ENCODE measurements at places on chromosomes 4 and X.

- no peak for DNase-seq
These were observed 39.4 kb downstream of the STIM2 start for GRCh38 chr4:26899991-26900390.

- DNase-seq, result no peak
These were observed 33.6 kb downstream of the SETD7 start for GRCh38 chr4:139522457-139522856.

- DNase-seq, result no peak
These were observed 1548.7 kb downstream of the PCDH7 start for GRCh38 chr4:32268863-32269262.

GRCh38 chrX:11533199-11533651 lies 132.5 kb downstream of the ARHGAP6 start:
- peak; percentile 60 for DNase-seq

DNA sequence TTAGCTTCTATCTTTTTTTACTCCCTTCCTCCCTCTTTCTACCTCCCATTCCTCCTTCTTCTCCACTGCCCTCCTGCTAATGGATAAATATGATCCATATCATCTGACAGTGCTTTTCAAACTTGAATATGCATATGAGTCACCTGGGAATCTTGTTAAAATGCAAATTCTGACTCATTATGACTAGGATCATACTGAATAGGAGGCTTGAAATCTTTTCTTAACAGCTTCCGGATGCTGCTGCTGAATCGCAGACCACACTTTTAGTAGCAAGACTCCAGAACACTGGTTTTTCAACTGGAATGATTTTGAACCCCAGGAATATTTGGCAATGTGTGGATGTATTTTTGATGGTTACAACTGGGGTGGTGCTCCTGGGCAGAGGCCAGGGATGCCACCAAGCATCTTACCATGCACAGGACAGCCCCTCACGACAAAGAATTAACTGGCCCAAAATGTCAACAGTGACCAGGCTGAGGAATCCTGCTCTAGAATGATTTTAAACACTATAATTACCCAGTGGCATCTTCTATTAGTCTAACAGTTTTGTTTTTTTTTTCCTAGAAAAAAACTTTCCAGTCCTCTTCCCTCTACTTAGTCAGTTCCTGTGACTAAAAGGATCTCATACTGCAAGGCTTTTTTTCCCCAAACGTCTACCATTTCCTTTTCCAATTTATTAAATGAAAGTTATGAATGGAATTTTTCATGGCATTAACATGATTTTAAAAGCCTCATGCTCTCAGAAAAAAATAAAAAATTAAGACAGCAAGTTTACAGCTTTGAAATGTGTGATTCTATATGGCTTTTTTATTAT lies 10.6 kb upstream of the PYURF start:
- DNase-seq, result no peak

DNA sequence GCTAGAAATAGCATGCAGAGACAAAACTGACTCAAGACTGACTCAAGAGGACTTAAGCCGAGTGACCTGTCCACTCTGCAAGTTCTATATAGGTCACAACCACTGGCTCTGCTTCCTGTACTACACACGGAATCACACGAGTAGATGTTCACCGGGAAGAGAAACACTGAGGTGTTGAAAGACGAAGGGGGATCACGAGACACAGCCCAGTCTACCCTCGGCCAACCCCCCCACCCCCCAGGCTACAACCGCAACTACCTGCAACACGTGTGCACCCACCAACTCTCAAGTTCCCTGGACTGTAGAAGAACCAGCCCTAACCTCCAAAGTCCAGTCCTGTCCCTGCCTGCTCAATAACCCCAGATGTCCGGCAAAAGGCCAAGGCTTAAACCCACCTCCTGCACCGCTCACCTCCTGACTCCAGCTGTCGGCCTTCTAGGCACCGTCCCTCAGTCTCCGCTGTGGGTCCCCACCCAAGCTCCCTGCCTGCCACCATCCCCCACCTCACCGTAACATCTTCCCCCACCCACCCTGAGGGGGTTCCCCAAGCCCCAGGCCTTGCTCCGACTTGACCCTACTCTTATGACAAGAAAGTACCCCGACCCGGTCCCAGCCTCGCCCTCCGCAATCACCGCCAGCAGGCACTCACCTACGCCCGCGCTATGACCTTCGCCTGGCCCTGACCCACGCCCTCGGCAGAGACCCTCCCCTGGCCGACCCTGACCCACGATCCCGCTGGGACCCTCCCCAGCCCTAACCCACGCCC lies 739 bp downstream of the GAK start:
- peak; percentile 55 for DNase-seq

DNA sequence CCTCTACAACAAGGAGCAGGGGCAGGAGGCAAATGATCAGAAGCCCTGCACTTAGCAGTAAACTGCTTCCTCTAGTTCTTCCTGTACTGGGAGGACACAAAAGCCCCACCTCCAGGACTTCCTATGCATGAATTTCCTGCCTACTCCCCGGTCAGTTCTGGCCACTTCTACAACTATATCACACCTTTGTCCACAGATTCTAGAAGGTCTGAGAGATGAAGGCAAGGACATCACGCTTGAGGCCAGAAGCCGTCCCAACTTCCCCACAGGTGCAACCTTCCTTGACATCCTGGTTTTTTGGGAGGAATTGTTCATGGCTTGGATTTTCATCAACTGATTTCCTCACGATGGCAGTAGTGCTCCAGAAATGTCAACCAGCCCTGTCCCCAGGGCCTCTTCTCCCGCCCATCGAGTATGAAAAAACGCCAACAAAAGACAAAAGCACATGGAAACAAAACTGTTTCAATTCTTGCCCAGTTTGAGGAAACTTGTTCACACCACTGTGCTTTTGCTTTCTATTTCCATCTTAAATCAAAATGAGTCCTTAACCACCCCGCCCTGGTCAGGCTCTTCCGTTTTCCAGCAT lies 206.5 kb upstream of the STK26 start:
- peak; percentile 51 for DNase-seq

GRCh38 chrX:21932292-21933002 lies 8.1 kb upstream of the SMS start:
- no peak for DNase-seq

DNA sequence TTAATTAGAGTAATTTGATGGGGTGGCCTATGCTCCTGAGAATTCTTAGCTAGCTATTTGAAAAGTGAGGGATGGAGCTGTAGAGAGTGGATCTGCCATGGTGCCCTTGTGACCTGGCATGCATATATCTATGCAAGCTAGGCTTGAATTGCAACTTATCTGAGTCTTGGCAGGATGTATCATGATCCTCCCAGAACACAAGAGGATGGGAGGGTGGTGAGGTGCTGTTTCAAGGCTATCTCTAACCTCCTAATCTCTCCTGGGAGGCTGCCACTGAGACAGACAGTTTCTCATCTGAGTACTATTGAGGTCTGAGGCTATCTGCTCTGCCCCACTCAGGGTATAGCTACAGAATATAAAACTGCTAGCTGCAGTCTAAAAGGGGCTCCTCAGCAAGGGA lies 56.6 kb downstream of the BRCC3 start:
- DNase-seq, result no peak

GRCh38 chrX:100409610-100410590 lies at the start of gene PCDH19:
PCDH19 (minus strand) TSS chrX:100410273; CDS start chrX:100408597, 1,676 bp downstream.
- DNase-seq, result peak; percentile 86

GRCh38 chr4:10460313-10461047 lies 3.3 kb upstream of the ZNF518B start:
- no peak for DNase-seq

GRCh38 chr4:15233264-15233597 lies 194.6 kb upstream of the C1QTNF7 start:
- DNase-seq, result no peak

DNA sequence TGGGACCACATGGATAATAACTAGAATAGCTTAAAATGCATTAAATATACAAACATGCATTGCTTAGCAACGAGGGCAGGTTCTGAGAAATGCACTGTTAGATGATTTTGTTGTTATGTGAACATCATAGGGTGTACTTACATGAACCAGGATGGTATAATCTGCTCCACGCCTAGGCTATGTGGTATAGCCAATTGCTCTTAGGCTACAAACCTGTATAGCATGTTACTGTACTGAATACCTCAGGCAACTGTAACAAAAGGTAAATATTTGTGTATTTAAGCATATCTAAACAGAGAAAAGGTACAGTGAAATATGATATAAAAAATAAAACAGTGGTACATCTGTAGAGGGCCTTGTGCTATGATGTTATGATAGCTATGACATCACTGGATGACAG lies 169.2 kb upstream of the IL15 start:
- no peak for DNase-seq

DNA sequence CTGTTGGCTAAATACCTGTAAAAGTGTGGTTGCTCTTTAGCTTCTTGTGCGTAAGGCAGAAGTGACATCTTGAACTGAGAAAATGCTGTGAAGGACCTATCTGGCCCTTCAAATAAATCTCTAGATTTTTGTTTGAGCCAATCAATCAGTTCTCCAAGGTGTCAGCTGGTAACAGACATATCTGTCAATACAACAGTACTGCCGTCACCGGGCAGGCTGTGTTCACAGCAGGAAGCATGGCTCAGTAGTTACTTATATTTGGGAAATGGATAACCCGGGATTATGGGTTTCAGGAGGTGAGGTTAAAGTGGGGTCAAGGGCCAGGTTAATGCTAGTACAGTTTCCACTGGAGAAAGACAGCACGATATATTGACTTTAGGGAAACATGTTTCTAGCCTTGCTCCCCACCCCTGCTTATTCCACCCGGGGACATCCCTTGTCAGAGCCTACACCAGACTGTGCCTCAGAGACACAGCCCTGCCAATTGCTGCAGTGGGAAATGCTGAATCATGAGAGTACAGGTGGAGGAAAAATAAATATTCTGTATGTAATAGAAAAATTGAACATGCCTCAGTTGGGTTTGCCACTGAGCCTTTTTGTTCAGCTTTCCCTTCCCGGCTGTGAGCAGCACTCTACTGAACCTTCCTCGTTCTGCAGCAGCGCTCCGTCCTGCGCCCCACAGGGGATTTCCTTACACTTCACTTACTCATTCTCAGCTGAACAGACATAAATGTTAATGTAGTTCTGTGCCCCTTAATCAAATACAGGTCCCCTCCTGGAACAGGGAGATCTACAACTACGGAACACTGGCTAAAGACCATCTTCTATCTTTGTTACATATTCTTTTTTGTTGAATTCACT lies 121.1 kb downstream of the MGST2 start:
- DNase-seq, result peak; percentile 52

- no peak for DNase-seq
These were observed 173.5 kb upstream of the C1QTNF7 start for GRCh38 chr4:15254236-15254880.

DNA sequence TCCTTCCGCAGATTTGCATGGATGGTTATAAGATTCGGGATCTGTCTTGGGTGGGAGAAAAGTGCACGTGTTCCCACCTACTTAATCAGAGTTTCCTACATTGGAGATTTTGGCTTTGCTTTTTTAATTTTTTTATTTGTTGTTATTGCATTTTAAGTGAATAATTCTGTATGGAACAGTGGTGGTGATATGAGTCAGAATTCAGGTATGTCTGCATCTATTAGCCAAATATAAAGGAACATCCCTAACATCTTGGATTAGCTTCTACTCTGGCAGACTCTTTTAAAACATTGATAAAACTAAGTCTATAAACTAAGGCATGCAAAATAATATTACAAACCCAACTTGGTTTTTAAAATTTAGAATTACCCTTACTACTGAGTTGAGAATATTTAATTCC lies 659.8 kb upstream of the EPHA5 start:
- no peak for DNase-seq

All from SK-N-SH (cell line).